ENCODE measurements at places on chromosomes 7 and 10.

DNA sequence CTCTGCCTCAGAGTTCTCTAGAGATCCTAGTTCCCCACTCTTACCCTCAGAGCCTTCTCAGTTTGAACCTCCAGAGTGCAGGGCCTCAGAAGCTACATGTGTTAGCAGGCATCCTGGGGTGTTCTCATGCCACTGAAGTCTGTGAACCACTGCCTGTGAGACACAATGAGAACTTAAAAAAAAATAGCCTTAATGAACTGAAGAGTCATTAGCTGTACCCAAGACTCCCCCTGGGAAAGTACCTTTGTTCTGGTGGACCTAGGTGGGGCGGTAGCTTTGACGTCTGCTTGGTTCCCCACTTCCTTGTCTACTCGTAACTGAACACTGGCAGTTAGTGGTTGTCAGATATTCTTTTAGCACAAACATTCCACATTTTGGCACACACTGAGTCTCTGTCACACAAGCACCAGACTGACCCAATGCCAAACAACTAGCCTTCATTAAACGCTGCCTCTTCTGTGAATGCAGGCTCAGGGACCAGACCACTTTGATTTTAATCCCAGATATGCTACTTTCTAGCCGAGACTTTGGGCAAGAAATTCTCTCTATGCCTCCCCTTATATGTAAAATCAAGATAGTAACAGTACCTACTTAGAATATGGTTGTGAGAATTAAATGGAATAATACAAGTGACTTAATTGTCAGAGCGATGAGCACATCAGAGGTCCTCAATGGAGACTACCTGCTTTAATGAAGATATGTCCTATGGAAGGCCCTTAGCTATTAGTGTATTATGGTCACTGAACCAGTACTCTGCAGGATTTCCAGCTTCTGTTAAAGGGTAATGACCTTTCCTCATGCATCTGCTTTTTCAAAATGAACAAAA, 75.3 kb upstream of the CC2D2B start:
- DNase-seq = peak; percentile 7

DNA sequence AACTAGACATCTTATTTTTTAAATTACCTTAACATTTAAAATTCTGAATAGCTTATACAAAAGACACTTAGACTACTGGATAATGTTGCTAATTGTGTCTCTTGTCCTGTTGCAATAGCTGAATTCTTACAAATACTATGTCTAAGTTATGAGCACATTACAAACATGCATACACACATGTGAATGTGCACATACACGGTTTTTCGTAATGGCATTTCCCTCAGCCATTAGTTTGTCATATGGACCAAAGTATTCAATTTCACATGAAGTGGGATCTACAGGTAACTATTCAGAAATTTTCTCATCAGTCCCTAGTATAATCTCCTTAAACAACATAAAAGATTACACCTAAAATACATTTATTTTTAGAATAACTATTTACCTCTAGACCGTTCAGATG, 178.6 kb upstream of the BET1 start:
- DNase-seq = no peak

- DNase-seq = no peak
Observed at GRCh38 chr10:76327441-76327840, 896.0 kb downstream of the LRMDA start.

DNA sequence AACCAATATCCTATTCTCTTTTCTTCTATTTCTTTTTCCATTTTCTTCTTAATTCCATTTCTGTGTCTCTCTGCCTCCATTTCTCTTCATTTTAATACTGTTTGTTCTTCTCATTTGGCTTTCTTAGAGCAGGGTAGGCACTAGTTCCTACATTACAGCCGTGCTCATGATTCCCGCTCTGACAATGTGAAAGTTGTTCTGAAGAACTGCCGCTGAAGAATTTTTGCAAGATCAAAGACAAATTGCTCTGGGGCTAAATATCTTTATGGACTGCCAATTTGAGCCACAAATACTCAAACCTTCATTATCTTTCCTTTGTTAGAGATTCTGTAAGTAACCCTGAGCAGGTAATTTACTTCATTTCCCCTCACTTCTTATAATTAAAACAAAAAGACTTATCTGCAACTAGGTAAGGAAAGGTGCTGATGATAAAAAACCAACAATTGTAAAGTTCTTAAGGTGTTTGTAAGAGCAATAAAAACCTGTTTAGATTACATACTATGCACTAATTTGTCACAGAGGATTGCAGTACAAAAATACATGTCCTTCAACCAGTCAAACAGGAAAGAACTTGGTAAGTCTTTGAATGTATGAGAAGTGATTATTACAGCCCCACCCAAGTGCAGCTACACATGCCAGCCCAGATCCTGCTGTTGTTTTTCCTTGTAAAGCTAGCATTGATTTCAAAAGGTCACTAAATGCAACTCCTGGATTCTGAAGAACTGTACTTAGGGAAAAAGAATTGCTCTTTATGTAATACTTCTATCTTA, 127.5 kb downstream of the COL28A1 start:
- DNase-seq = no peak

DNA sequence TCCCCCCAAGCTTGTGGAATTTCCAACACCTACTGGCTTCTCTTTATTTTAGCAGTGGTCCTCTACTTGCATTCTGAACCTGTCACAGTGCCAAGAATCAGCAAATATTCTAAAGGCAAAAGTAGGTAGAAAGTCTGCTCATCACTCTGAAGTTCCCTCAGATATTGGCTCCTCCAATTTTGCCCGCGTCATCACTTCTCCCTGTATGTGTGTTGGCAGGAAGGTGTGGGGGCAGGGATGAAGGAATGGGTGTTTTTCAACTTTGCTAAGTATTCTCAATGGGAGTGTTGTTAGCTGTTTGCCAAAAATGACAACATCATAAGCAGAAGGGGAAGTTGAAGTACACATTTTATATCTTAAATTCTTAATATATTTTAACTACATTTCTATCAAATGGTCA, 226.2 kb downstream of the POLR1F start:
- DNase-seq = no peak

- no peak for DNase-seq
Observed at GRCh38 chr7:112019932-112020331, 186.3 kb downstream of the DOCK4 start.

DNA sequence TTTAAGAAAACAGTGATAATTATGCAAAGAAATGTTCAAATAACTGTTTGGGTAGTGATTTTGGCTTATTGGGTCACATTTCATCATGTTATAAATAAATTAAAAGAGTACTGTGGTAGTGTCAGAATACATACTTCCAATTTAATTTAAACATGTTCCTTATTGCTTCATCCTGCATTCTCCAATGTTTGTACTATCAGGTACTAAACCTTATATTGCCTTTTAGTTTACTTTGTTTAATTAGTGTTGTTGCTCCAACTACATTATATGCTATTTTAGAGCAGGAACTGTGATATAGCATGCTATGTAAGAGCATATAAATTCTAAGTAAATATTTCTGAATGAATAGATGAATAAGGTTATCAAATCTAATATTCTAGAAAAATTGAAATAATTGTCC, 40.9 kb downstream of the VTI1A start:
- DNase-seq = no peak

GRCh38 chr10:132519382-132520176, 18.0 kb upstream of the INPP5A start:
- no peak for DNase-seq

- no peak for DNase-seq
Observed at GRCh38 chr10:110701617-110701971, 57.5 kb downstream of the RBM20 start.

DNA sequence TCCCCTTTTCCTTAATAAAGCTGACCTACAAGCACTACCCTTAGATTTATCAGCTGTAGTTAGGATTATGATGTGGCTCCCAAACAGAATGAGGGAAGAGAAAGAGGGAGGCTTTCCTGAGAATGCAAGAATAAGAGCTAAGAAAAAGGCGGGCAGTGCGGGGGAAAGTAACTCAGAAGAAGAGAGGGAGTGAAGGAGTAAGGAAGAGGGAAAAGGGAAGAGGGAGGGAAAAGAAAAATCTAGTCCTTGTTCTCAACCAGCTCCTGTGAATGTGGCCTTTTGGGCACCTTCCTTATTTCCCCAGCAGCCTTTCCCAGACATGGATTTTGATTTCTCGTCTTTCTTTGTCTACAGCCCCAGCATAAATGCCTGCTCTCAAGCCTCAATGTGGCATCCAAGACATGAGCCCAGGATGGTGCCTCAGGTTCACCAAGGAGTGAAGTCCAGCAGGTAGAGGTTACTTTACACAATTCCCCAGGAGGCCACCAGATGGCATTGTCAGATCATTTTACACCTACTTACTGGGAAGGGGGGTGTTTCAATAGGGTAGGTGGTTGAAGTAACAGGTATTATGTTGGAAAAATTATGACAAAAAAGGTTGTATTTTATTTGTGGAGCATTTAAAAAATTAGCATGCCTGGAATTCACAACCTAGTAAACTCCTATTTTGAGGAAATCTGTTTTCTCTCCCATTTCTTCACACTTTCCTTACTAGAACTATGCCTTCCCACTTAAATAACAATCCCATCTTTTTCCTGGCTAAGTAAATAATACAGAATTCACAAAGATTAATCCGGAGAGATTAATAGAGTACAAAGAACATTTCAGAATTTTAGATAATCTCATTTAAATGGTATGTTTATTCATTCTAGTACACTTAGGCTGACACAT, 106.5 kb downstream of the HTR7 start:
- no peak for DNase-seq

DNA sequence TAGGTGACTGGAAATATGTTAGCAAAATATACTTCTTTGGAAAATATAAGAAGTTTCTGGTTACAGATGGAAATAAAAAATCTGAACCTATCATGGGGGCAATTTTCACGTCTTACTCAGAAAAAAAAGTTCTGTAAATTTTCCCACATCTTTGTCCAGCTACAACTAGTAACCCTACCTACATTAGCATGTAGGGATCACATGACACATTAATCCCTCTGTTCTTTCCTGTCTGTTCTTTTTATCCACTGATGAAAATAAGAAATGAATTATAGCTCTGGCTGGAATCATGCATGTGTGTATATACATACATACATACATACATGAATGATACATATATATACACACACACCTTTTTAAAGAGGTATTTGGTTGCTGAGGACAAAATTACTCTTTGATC, 3.6 kb upstream of the FAM53B start:
- no peak for DNase-seq

DNA sequence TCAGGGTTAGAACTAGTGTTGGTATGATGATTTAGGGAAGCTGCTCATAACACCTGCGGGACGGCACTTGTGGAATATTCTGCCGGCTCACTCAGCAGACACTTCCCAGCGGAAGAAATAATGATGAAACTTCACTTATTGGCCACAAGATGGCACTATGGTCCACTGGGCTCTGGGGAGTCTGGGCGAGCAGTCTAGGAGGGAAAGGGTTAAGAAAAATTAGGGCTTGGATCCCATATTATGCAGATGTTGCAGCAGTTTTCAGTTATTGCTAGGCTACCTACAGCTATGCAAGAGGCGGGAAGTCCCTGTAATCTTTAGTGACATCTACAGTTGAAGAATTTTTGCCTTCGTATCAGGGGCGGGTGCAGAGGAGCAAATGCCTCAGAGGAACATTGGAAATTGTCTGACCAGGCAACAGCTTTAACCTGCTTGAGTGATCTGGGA, 238.7 kb upstream of the PRSS58 start:
- DNase-seq = no peak

GRCh38 chr10:34889004-34889869, 74.1 kb upstream of the PARD3 start:
- DNase-seq = no peak

GRCh38 chr10:98134117-98134430, 383 bp upstream of the R3HCC1L start:
- no peak for DNase-seq

DNA sequence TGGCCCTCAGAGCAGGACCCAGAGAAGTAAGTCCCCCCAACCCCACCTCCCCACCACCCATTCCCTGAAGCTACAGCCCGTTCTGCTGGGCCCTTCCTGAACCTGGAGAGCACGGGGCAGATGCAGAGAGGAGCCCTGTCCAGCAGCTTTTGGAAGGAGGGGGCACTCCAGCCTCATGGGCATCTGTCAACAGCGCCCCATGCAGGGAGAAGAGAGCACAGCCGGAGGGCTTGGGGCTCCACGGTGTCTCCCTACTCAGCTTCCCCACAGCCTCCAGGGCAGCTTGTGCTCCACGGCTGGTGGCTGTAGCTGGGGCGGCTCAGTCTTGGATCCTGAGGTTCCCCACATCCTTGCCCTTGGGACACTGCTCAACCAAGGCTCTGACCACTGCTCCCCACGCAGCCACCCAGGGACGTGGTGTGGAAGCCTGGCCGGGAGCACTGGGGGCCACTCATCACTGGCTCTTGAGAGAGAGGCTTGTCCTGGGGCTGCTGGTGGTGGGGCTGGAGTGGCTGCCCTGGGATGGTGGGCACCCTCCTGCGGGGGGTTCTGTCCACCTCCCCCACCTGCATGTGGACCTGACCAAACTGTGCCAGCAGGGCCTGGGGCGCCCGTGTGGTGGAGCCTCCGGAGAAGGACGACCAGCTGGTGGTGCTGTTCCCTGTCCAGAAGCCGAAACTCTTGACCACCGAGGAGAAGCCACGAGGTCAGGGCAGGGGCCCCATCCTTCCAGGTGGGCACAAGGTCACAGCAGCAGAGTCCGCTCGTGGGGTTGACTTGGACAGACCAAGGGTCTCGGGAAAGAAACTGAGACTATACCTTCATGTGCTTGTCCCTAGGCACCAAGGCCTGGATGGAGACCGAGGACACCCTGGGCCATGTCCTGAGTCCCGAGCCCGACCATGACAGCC, 4.5 kb downstream of the PRAP1 start:
- no peak for DNase-seq

DNA sequence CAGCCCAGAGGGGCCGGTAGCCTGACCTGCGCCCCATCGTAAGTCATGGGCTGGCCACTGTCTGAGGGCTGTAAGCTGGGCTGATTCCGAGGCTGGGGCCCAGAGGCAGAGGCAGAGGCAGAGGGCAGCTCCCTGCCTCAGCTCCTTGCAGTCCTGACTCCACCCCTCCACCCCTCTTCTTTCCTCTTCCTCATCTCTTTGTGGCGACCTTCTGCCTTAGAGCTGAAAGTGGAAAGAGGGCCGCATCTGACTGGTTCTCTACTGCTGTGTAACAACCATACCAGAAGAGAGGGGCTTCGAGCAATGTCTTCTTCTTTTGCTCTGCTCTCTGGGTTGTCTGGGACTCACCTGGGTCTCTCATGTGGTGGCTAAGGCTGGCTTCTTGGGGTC, 179.1 kb downstream of the RPS24 start:
- DNase-seq = no peak

GRCh38 chr10:93871671-93872204, 22.0 kb upstream of the SLC35G1 start:
- DNase-seq = no peak

- no peak for DNase-seq
Observed at GRCh38 chr7:33933611-33934281, 28.4 kb downstream of the BMPER start.

- DNase-seq = no peak
Observed at GRCh38 chr7:51123322-51124019, 193.1 kb downstream of the COBL start.

GRCh38 chr10:31927565-31927883, 1.1 kb downstream of the ARHGAP12 start:
- DNase-seq = no peak

- no peak for DNase-seq
Observed at GRCh38 chr10:109374215-109374614, 549.1 kb downstream of the XPNPEP1 start.

- no peak for DNase-seq
Observed at GRCh38 chr10:124366825-124367224, 51.9 kb downstream of the OAT start.

- no peak for DNase-seq
Observed at GRCh38 chr10:123141791-123142700, 5.9 kb upstream of the HMX2 start.

- no peak for DNase-seq
Observed at GRCh38 chr7:28037220-28038010, 143.2 kb downstream of the JAZF1 start.

- DNase-seq = no peak
Observed at GRCh38 chr10:43390759-43391158, 18.2 kb downstream of the HNRNPF start.

Measured in activated CD8-positive, alpha-beta memory T cell treated with anti-CD3 and anti-CD28 coated beads for 4 hours (primary cell).